ENCODE measurements at places on chromosomes 6 and 20.

DNA sequence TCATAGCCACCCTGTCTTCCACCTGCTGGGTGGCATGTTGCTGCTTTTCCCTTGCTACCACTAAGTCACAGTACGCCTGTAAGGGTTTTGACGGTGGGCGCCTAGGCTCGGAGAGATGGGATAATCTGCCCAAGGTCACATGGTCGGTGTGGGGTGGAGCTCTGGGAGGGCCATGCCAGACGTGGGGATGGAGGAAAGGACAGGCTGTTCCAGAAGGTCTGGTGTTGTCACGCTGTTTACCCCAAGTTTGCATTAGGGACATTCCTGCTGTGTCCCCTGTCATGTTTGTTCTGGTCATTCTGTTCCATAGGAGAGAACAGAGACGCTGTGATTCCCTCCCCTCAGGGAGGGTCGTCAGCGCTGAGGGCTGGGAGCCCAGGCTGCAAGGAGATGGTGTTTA lies 16.1 kb downstream of the IP6K3 start:
- no peak for DNase-seq

- no peak for DNase-seq
Observed at GRCh38 chr6:149923327-149923986, 536 bp upstream of the RAET1G start.

DNA sequence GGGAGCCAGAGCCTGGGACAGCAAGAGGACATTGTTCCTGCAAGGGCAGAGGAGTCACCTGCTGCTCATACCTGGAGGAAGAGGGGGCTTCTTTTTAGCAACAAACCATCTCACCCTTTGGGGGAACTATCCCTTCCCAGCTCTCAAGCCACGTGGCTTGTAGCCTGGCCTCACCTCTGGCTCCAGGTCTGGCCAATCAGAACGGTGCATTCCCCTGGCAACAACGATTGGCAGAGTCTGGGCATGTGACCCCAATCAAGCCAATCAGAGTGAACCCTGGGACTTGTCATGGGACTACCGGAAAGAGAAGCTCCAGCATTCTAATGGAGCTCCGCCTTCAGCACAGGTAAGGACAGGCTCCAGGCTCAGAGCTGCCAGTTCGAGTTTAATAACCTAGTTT lies 33.6 kb downstream of the KCNB1 start:
- no peak for DNase-seq

DNA sequence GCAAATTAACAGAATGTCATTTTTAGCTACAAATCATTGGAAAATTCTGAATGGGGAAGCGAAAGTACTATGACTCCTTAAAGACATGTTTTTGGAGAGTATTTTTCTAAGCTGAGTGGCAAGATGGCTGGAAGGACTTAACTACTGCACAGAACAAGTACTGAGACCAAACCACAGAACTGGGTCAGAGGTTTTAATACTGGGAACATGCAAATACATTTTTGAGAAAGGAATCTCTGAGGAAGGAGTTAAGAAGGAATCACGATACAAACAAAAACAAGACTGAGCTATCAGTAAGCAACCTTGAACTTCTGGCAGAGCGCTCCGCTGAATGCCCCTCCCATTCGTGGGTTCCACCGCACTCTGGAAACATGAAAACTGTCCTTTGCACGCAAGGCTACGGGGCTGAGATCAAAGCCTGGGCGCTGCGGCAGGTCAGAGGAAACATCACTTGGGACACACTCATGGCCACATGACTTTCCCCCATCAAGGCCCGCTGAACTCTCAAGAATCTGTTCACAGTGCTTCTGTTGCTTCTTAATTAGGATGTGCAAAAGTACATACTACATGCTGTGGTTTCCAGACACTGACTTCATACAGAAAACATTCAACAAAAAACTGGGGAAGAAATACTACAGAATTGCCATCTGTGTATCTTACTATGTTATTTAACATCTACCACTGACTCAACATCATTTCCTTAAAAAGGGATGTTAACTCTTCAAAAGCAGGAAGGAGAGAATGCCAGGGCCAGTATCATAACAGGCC lies 27.8 kb downstream of the SLC23A2 start:
- no peak for DNase-seq

DNA sequence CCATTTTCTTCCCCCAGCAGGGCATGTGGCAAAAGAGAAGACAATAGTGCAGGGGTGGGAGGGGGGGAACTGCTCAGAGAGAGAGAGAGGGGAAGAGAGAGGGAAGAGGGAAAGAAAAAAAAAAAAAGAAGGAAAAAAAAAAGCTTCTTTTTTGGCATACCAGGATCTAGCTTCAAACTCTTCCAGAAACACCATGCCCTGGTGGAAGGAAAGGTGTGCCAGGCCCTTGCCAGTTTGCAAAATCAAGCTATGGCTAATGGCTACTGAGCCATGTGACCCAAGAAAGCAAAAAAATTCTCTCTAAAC lies 326 bp downstream of the ZMYND8 start:
- no peak for DNase-seq

DNA sequence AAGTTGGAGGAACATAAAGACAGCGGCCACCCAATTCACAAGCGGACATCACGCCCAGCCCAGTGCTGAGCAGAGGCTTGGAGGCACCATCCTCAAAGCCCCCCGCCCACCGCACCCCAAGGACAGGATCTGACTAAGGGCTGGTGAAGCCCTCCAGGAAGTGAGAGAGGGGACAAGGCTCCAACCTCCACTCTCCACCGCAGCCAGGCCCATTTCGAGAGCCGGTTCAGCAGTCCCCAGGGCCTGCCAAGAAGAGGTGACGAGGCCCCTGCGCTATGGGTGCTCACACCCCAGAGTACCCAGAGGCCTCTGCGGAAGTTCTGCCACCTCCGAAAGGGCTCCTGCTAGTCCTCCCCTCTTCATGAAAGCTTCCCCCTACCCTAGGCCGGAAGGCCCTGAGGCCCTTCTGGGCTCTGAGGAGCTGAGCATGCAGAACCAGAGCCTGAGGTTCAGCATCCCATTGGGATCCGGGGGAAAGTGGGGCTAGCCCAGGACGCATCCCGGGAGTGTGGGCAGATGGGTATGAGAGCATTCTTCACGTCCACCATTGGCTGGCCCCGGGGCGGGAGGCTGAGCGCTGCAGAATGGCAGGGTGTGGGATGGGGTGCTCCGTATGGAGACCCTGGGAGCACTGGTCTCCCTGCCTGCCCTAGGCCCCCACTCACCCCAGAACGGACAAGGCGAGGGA lies 2.5 kb downstream of the GRM4 start:
- no peak for DNase-seq

GRCh38 chr6:123017104-123017682 lies 21.2 kb downstream of the CLVS2 start:
- no peak for DNase-seq

- no peak for DNase-seq
Observed at GRCh38 chr6:152552616-152553209, 84.4 kb downstream of the SYNE1 start.

- no peak for DNase-seq
Observed at GRCh38 chr20:49545572-49545971, 22.4 kb downstream of the PTGIS start.

Measured in SW 1271 (cell line).